ENCODE measurements at places on chromosomes 5 and 9.

- DNase-seq = no peak
These were observed 6.9 kb downstream of the LPCAT1 start for GRCh38 chr5:1516615-1517601.

DNA sequence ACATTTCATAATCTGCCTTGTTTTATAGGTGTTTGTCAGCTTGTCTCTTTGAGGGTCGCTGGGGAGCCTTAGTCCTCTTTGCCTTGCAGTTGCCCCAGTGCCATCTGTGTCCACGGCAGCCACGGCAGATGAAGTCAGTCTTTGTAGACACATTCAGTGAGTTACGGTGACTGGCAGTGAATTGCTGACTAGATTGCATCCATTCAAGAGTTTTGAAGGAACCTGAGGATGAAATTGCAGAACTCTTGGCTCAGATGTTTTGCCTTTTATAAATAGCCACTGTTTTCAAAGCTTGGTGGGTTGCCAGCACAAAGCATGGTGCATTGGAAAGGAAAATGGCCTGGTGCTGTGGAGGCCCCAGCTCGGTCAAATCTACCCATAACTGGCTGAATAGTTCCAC lies 125.6 kb downstream of the TRIO start:
- no peak for DNase-seq

DNA sequence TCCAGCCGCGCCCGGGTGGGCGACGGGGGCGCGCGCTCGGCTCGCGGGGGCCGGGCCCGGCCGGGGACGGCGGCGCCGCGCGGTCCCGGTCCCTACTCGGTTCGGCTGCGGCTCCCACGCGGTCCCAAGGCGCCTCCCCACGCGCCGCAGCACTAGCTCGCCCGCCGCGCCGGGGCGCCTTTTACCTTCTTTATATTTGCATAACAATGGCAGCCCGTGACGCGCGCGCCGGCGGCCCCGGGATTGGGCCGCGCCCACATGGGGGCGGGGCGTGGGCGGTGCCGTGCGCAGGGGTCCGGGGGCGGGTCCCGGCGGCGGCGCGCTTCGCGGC lies at the start of gene NRARP:
Gene NRARP (minus strand): TSS at position 154 of the 331 bp plus-strand sequence. CDS start 343 bp downstream, outside the sequence.
- peak; percentile 60 for DNase-seq

DNA sequence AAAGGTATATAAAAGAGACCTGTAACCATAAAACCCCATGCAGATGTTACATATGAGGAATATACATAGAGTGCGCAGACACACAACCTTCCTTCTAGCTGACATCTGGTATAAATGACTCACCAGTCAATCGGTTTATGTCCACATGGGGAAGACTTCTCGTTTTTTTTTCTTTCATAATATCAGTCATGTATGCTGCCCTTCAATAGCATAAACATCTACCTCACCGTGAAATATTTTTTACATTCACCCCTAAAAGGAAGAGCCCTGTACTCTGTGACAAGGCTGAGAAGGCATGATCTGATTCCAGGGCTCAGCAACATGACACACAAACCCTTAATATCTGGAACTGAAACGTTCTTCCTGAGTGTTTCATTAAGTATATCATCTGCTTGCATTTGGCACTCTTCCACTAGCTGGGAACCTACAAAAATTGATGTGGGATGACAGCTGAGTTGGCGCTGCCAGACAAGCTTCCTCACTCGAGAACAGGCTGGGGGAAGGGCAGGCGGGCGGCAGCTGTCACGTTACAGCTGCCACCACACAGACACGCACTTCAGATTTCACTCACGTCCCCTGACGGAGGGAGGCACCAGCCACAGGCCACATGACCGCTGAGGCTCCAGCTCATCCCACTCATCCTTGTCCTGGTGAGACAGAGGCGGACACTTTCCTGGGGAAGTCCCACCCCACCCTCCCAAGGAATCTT lies 74.2 kb downstream of the SHB start:
- peak; percentile 24 for DNase-seq

- no peak for DNase-seq
These were observed 97.4 kb downstream of the CDH9 start for GRCh38 chr5:26940994-26941393.

- no peak for DNase-seq
These were observed 612.9 kb upstream of the TLE4 start for GRCh38 chr9:78958892-78959291.

- DNase-seq = no peak
These were observed 154.7 kb upstream of the ANKH start for GRCh38 chr5:15026011-15026893.

GRCh38 chr5:1488882-1489680 lies 34.7 kb downstream of the LPCAT1 start:
- DNase-seq = no peak

DNA sequence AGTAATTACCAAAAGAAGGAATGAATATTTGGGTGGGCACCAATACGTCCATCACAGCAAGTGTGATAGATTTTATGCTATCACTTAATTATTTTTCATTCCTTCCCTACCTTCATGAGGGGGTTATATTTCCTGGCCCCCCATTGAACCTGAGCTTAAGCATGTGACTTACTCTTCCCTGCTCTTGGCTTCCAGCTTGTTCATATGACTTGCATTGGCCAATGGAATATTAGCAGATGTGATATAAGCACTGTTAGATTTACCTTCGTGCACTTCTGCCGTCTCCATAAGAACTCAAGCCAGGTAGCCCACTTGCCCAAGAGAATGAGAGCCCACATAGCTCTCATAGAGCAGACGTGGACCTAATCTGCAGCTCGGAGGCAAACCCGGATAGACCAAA lies 99.1 kb upstream of the SMARCA2 start:
- no peak for DNase-seq

- DNase-seq = no peak
These were observed 180.6 kb downstream of the ADAMTS12 start for GRCh38 chr5:33711094-33711679.

DNA sequence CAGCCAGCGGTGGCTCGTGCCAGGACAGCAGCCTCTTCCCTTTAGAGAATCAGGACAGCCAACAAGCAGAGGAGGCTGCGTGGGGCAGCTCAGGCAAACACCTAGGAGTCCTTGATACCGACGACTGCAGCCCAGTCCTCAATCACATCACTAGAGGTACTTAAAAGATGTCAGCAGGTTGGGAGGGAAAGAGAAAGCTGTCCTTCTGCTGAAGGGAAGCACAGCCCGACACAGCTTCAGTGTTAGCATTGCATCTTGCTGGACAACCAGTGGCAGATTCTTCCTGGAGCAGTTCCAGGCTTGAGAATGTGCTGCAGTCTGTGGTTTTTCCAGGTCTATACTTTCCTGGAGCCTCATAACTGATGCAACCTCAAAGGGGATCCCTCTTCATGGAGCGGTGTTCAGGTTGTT lies 230.5 kb downstream of the SYK start:
- DNase-seq = no peak

DNA sequence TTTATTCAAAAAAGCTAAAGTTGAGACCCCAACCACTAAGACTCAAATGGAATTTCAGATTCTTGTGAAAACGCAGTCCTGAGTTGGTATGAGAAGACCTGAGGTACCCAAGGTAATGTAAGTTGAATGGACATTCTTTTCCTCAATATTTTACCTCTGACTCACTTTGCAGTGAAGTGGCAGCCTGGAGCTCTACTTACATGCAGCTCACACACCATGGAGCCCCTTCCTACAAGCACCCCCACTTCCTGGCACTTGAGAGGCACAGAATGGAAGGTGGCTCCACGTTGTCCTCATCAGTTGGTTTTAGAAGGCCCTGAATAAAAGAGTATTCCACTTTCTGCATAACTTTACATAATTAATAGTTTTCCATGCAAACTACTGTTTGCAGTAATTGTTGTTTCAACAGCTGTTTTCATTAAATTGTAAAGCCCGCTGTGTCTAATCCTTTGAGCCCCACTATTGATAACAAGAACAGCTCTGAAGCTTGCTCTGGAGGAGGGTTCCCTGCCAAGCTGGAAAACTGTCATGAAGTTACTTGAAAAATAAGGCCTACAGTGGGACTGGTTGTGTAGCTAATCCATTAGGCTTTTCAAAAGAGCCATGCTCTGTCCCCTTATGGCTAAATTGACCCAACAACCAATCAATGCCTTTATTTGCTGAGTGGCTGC lies 102.2 kb upstream of the SPATA31D4 start:
- no peak for DNase-seq

GRCh38 chr9:136316896-136317676 lies 10.3 kb upstream of the GPSM1 start:
- no peak for DNase-seq

DNA sequence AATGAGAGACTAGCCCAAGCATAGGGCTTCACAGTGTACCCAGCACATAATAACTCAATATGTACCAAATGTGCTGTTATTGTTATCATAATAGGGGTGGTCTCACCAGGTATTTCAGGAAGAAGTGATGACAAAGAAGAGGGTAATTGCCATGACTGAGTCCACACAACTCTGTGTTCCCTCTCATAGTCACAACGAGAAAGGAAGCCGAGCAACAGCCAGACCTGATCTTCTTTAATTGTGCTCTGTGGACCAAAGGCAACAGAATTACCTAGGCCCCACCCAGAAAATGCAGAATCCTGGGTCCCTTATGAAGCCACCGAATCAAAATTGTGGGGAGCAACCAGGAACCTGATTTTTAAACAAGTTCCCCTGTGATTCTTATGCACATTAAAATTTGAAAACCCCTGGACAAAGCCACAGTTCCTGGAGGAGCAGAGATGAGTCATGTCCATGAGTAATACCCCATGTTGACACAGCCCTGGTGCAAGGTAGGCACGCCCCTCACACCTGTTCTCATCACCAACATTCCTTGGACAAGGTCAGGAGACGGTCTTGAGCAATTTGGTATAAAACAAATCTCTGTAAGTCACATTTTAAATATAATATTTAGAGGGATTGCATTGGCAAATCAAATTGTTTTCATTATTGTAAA lies 5.2 kb downstream of the FGF1 start:
- no peak for DNase-seq

DNA sequence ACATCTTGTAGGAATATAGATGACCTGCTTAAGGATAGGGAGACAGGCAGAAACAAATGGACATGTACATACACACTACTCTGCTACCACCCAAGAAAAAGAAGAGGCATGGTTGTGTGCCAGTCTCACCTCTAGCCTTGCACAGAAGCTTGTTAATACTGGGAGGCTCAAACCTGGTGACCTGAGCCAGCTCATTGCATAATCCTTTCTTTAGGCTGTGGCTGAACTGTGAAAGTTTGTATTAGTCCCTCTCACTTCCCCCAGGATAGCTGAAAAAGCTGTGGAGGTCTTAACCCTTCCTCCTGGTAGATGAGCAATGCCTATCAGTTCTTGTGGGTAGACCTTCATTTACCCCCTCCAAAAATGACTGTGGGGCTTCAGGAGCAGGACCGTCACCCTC lies 28.7 kb downstream of the TPD52L3 start:
- no peak for DNase-seq

- no peak for DNase-seq
These were observed 218.9 kb downstream of the TMEM161B start for GRCh38 chr5:88049737-88050136.

GRCh38 chr5:38574009-38574408 lies 17.6 kb upstream of the LIFR start:
- DNase-seq = no peak

GRCh38 chr5:41182666-41183065 lies 30.7 kb downstream of the C6 start:
- DNase-seq = no peak

GRCh38 chr5:134574521-134574920 lies 49.1 kb downstream of the JADE2 start:
- no peak for DNase-seq

DNA sequence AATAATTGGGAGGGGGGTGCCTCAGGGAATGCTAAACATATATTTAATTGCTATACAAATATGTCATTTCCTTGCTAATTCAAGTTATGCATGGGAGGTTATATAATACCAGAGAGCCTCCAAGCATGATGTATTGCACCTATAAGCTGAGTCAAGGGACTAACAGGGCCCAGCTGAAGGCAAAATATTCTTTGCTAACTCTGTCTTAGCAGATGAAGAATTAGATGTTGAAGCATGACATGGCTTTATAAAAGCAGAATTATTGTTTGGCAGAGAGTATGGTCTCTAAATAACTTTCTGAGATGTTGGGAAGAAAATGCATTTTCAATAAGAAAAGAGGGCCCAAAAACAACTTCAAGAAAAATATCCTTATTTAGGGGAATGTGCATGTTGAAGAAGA lies 60.4 kb downstream of the SGCD start:
- DNase-seq = no peak

DNA sequence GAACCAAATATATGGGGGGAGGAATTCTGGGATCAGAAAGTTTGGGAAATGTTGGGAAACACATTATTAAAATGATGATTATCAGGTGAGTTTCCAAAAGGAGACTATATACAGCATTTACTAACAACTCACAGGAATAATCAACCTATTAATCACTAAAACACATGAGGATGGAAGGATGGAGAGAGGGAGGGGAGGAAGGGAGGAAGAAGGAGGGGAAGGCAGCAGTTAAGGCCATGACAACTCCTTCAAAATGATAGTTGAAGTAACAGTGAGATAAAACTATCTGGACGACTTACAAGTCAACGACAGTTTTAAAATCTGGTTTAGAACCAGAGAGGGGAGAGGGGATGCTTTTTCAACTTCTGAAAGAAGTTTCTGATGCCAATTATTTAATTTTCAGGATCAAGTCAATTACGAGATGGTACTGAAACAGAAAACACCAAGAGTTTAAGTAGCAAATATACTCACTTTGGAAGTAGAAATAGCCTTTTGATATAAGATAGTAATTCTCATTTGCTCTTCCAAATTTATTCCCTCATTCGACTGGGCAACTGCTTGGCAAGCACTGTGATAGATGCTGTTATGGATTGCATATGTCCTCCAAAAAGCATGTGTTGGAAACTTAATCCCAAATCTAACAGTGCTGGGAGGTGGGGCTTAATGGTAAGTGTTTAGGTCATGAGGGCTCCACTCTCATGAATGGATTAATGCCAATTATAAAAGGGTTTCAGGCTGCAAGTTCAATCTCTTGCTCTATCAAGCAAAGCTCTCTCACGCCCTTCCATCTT lies 30.4 kb downstream of the FBXW11 start:
- no peak for DNase-seq

DNA sequence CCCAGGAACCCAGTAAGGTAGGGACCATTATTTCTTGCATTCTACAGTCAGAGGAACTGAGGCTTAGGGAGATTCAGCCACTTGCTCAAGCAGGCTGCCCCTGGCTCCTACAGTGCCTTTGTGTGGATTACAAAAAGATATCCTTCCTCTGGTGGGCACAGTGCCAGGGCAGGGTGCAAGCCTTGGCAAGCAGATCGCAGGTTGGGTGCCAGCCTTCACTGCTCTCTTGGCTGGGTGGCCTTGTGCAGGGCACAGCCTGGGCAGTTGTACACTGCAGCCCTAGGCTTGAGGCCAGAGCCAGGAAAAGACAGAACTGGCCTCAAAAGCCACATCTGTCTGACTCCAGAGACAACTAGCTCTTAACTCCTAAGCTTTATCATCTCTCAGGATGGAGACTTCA lies 15.0 kb downstream of the DOCK2 start:
- no peak for DNase-seq

DNA sequence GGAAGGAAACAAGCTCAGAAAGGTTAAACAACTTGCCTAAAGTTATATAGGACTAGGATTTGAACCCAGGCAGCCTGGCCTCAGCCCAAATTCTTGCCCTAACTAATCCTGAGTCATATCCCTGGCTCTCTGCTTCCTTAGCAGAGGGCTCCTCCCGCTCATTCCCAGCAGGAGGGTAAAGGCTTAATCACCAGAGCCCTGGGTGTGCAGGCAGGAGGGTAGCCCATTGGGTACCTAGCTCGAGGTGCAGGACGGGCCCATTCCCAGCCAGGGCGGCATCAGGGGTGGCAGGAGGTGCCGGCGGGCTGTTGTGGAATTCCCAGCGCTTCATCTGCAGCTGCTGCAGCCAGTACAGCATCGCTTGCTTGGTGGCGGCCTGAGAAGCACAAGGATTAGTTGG lies 3.9 kb downstream of the TBC1D2 start:
- no peak for DNase-seq

GRCh38 chr5:34959323-34959722 lies 30.0 kb downstream of the DNAJC21 start:
- DNase-seq = no peak

Measured in NCI-H2227 treated with DMSO at 0.1 percent for 48 hours (cell line).